Cortex of kidney (tissue), 1 donor: ENCODE measurements at places on chromosomes 3 and 15.

DNA sequence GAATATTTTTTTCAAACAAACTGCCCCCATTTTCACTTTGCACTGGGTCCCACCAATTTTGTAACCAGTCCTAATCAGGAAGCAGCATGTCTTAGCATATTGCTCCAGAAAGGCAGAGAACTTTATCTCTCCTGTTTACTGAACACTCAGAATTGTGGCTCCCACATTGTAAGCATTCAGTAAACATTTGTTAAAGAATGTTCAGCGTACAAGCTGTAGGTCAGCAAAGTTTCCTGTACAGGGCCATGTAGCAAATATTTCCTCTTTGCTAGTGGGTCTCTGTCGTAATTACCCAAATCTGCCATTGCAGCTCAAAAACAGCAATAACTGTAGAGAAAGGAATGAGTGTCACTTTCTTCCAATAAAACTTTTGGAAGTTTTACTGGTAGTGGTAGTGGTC is 393.3 kb downstream of the GRM7 start:
- DNase-seq, result no peak

DNA sequence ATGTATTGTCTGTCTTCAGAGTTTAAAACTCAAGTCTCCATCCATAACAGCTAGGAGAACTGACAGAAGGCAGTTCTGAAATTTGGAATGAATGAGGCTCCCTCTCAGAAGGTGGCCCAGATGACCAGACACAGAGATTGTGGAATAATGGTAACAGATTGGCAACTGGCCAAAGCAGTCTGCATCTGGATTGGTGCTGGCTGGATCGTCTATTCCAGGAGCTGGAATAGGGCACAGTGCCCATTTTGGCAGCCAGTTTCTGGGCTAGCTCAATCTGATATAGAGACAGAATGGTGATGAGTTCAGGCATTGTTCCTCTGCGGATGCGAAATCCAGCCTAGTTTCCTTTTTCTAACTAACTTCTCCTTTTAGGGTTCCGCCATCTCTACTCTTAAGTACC is 851.7 kb downstream of the PDCD6IP start:
- no peak for DNase-seq

DNA sequence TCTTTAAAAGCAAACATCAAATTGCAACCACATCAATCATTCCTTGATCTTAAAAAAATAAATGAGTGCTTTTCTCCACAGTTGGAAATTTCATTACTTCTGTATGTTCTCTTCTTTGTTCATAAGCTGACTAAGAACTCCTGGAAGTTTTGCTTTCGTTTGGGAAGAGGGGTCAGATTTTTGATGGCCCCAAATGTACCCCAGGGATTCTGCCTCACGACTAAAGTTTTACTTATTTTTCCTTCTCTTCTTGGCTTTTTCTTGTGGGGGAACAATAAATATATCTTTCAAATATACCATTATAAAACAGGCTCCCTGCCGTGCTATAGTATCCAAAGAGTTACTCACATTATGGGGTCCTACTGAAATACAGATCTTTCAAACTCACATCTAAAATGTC is 215.0 kb upstream of the CDIN1 start:
- DNase-seq, result no peak

DNA sequence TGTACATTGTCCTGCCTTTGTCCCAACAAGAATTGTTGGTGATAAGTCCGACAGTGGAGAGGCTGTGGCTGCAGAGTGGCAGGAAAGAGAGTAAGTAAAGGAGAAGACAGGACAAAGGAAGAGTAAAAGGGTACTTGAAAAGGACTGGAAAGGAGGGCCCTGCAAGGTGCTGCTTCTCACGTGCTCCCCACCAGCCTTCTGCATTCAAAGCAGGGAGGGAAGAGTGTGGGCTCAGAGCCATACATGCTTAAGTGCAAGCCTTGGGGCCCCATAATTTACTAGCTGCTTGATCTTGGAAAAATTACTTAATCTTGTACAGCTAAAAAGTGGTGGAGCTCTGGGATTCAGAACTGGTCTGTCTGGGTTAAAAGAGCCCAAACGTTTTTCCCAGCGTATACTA is 29.9 kb downstream of the MME start:
- DNase-seq, result no peak

DNA sequence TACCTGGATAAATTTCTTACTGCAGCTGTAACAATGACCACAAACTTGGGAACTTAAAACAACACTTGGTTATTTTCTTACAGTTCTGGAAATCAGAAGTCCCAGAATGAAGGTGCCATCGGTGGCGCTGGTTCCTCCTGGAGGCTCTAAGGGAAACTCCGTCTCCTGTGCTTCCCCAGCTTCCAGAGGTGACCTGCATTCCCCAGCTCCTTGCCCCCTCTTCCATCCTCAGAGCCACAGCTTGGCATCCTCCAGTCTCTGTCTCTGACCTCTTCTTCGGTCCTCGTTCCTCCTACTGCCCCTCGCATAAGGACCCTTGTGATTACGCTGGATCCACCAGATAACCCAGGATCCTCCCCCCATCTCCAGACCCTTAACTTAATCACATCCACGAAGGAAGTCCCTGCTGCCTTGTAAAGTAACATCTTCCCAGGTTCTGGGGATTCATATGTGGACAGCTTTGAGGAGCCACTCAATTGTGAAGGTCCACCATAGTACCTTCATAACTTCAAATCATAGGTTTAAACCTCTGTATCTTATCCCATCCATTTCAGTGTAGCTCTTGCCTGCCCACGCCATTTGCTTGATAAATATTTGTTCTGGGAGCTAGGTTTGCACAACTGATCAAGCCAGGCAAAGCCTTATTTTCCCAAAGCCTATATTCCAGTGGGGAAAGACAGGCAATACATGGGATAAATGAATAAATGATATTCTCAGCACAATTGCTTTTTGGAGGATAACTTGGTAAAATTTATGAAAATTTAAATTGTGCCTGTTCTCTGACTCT is 34.8 kb downstream of the KLF15 start:
- no peak for DNase-seq

DNA sequence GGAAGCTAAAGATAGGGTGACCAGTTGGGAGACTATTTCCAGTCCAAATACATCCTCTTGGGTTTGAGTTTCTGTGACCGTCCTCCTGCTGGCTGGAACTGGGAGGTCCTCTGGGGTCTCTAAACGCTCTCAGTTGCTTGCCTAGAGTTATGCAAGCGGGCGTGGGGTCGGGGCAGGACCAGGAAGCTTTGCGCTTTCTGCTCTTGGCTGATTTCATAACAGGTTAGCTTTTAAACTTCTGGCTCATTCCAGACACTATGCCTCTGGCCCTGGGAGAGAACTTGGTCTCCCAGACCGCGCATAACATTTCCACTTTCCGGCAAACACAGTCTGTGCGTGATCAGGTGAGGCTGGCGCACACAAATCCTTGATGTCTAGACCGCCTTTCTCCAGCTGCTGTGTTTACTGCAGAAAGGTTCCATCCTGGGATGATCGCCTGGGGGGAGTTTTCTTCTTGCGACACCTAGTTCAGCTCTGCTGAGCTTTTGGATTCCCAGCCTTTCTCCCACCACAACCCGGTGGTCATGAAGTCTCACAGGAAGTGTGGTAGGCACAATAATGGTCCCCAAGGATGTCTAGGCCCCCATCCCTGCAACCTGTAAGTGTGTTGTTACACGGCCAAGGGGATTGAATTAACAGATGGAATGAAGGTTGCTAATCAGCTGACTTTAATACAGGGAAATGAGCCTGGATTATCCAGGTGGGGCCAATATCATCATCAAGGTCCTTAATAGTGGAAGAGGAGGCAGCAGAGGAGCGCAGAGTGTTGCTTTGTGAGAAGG is 23.6 kb upstream of the CGNL1 start:
- DNase-seq, result no peak

DNA sequence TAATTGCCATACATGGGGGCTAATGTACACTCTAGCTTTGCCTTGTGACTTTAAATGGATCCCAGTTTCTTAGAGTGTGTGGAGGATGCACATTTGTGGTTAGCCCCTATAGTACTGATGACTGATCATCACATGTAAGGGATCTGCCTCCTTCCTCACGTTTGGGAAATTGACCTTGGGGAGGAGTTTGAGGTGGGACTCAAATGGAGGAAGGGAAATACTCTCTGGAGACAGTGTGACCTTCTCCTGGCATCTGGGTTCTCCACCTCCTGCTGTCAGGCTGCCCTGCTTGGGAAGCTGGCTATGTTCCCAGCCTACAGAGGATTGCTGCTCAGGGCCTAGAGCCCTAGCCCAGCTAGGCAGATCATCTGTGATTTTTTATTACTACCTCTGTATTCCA is 48.7 kb downstream of the PPM1L start:
- no peak for DNase-seq

DNA sequence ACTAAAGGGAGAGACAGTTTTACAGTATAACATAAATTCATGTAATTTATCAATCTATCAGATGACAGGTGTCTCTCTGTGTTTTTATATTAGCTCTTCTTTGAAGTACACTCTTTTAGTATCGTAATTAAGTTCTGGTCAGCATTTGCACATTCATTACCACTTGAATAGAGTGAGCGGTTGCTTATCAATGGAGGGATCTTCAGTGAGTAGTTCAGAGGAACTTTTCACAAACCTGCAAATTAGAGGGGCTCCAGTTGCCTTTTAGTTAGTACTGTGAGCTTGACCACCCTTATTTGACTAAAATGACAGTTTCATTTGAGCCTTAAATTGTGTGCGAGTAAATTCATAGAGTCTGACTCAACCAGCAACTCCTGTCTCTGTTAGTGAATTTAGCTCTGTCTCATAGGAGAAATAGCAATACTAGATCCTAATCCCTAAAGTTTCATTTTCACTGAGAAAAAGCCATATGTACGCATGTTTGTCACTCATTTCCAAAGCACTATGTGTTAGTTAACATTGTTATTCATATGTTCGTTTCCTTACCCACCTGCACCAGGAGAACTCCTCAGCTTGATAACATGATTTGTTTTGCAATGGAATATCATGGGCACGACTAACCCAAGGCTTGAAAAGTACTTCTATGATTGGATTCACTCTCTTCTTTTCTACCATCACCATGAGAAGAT is 57.5 kb upstream of the ZBED2 start:
- DNase-seq, result no peak

DNA sequence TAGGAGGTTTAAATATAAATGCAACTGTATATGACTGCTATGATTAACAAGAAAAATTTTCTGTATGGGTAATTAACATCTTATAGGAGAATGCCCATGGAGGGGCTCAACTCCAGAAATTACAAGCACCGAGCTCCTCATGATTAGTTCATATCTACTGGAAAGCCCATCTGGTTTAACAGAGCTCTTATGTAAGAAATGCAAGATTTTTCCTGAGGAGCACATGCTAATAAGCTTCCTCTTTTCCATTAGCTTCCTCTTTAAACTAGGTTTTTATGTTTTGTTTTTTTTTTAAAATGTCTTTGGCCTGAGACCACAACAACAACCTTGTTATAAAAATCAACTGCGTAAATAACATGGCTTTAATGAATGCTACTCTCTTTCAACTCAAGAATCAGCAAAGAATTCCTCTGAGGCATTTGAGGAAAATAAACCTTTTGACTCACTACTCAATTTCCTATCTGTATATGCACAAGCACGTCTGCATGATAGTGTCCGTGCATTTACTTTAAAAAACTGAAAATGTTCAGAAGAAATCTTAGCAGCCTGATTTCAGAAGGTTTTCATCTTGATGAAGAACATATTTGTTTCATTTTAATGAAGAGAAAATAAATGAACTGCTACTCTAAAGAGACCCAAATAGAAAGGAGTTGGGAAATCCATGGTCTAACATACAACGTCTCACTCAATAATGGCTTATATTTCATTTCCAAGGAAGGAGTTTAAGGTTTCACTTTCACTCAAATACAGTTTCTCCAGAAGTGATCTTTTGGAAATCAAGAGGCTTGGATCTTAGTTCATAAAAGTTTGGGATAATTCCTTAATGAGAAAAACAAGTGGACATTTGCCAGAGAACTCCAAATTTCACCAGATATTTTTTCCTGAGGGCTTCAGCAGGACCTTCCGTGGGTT is 180.8 kb downstream of the KCNAB1 start:
- DNase-seq, result no peak

- DNase-seq, result no peak
Observed at GRCh38 chr15:76191539-76192244, 119.6 kb downstream of the ETFA start.

GRCh38 chr3:30347679-30348216 is 258.7 kb upstream of the TGFBR2 start:
- no peak for DNase-seq

- DNase-seq, result no peak
Observed at GRCh38 chr15:70051948-70052633, 45.6 kb downstream of the TLE3 start.

- DNase-seq, result no peak
Observed at GRCh38 chr15:75067123-75067830, 43.9 kb downstream of the PPCDC start.

DNA sequence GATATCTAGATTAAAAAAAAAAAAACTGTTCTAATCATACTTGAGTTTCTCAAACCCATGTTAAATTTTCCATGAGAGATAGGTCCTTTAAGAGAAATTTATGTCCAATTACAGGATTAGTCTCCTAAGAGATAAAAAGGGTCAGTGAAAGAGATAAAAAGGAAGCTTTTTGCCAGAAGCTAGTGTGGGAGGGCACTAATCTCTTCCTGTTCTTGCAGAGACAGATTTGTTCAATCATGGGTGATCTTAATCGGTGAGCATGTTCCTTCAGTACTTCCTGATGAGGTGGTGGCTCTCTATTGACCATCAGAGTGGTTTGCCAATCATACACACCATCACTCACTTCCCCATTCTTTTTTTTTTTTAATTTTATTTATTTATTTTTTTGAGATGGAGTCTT is 16.9 kb upstream of the LPP start:
- no peak for DNase-seq

- DNase-seq, result no peak
Observed at GRCh38 chr15:98286831-98287230, 326.3 kb downstream of the ARRDC4 start.

DNA sequence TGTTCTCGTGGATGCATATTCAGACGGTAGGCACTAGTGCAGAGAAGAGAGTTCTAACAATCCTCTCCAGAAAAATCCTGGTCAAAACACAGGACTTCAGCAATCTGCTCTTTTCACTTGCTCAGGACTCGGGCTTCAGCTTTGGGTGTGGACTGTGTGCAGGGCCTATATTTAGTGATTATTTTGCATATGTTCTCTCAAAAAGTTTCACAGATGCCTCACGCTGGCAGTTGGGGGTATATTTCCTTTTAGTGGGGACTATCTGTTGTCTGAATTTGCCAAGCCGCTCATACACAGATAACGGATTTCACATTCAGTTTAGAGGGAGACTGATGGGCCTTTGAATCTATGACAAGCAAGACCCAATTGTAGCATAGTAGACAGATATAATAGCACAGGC is 54.4 kb upstream of the LRRN1 start:
- no peak for DNase-seq

DNA sequence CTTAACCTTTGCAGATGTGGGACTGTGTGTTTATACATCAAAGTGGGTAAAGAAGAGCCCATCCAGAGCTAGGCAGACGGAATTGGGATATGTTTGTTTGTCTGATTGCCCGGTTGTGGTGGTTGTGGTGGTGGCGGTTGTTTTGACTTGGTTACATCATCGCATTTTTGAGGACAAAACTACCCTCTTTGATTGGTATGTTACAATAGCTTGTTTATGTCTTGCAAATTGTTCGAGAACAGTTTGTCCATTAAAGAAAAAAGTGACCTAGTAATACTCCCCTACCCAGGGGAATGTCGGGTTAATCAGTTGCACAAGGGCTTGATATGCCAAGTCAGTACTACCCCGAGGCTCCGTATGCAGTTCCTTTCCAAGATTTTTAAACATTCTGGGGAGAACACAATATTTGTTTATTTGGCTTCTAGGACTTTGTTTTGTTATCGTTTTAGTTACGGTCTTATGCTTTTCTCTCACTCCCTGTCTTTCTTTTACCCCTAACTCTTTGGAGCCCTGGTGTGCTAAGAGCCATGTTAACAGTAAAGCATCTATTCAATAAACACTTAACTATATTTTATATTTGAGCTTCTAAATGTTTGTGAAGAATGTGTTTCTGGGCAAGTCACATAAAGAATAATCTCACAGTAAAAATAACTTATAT is 315.4 kb downstream of the LPP start:
- no peak for DNase-seq
